ENCODE measurements at places on chromosomes 11 and 22.

GRCh38 chr11:8652140-8652539, 30.3 kb downstream of the TRIM66 start:
- no peak for DNase-seq

DNA sequence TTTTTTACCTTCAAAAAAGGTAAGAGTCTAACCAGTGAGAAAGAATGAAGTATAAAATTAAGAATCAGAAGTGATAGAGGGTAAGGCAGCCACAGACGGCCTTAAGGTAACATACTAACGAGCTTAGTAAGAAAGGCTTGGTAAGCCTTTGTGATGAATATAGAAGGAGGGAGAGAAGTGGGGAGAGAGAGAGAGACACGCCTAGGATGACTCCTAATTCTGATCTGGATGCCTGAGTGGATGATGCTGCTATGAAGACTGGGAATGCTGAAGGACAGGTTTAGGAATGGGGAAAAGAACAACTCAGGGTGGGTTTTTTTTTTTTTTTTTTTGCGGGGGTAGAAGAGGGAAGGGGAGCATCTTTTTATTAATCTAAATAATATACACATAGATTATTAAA, 4.8 kb downstream of the FBXO3 start:
- DNase-seq, result no peak

GRCh38 chr11:78828676-78829075, 254.0 kb upstream of the NARS2 start:
- no peak for DNase-seq

DNA sequence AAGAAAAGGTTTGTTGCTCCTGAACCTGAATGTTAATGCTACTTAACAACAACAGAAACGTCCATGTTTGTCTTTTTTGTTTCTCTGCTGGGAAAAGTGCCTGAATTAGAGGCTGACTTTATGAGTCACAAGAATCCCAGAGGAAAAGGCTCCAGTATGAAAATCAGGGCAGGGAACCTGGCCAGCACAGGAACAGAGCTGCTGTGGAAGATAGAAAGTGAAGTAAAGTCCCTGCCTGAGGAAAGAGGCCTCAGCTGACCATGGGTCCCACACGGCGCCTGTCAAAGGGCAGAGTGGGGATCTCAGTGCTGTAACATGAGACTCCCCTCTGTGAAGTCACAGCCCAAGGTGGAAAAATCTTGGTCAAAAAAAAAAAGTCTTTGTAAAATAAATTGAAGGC, 632.3 kb upstream of the CCDC90B start:
- DNase-seq, result no peak
